ENCODE measurements at places on chromosomes 5 and 9.
A peak's percentile ranks its signal among the peaks of the same experiment; 100 is the strongest.

- no peak for DNase-seq
Measured at GRCh38 chr5:134494780-134495179, 30.7 kb upstream of the JADE2 start.

DNA sequence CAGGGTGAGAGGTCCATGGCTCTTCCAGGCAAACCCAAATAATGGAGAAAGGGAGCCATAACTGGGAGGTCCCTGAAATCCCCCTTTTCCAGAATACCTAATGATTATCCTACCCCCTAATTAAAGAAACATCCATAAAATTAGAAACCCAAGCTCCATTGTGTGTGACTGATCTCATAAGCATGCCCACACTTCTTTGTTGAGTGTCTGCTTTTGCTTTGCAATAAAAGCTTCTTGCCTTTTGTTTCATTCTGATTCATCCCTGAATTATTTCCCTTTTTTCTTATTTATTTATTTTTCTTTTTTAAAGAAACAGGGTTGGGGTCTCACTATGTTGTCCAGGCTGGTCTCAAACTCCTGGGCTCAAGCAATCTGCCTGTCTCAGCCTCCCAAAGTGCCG is 33.1 kb downstream of the BTF3 start:
- no peak for DNase-seq

DNA sequence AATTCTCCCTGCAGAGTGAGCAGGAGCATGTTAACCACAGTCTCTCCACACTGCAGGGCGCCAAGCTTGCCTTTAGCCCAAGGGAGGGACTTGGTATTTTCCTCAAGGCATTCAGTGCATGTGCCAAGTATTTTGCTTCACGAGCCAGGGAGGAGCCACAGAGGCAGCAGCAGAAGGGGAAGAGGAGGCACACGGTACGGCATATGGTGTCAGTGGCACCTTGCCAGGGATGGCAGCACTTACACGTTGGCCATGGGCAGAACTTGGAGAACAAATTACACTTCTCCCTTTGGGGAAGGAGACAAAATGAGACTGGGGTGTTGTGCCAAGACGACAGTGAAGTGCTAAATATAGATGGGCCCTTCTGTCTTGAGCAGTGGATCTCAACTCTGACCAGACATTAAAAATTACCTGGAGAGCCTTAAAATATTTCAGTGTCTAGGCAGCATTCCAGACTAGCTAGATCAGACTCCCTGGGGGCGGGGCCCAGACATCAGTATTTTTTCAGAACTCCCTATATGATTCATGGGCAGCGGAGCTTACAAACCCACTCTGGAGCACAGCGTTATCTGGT is 155.8 kb downstream of the DRD1 start:
- no peak for DNase-seq

- no peak for DNase-seq
Measured at GRCh38 chr5:2417301-2417700, 334.2 kb downstream of the IRX2 start.

DNA sequence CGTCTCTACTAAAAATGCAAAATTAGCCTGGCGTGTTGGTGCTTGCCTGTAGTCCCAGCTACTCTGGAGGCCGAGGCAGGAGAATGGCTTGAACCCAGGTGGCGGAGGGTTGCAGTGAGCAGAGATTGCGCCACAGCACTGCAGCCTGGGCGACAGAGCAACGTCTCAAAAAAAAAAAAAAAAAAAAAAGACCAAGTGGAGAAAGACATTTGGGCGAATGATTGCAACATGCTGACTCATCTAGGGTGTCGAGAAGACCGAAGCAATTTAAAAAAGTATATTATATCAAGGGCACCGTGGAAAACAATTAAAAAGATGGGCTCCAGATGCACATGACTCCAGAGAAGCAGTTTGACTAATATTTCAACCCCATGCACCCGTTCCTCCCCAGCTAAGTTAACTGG is 9.2 kb downstream of the KLF4 start:
- DNase-seq = peak; percentile 85

DNA sequence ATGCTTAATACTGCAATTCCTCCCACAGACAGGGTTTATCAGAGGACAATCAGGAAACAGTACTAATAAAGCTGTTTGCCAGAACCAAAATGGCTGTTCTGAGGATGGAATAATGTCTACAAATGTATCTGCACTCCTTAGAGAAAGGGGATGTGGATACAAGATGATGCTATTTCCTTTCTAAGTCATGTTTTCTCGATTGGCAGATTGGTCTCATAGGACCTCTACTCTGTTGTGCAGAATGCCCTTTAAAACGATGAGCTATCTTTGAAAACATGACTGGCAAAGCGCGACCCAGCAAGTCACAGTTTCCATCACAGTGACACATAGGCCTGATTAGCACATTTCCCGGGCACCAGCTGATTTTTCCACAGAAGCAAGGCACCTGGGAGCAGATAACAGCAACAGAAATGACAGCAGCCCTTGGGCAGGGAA is 54.0 kb downstream of the AOPEP start:
- no peak for DNase-seq

GRCh38 chr9:127567035-127567729 is 44.9 kb upstream of the STXBP1 start:
- DNase-seq = peak; percentile 71

DNA sequence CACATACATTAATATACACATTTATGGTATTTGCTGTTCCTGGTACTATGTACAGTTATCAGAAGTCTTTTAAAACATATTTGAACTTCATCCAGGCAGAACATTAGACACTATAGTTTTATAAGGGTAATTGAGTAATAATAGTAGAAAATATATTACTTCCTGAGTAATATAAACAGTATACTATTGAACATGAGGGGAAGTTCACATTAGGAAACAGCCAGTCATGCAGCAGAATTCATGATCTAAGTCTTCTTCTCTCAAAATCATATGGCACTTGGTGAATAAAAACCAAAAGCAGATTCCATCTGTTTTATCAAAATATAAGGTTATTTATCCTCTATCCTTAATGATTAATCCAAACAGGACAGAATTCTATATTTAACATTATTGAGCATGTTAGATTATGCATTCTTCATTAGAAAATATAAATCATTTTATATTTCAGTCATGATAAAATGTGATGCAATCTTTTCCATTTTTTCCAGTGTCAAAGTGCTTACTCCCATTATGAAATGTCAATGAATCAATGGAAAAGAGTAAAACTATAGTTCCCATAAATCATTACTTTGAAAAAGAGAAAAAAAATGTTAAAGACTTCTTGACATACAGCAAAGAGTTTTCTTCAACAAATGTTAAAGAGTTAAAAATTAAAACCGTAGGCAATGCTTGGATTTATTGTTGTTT is 584.3 kb upstream of the TUSC1 start:
- DNase-seq = peak; percentile 52

- no peak for DNase-seq
Measured at GRCh38 chr5:143793249-143793648, 18.7 kb upstream of the HMHB1 start.

DNA sequence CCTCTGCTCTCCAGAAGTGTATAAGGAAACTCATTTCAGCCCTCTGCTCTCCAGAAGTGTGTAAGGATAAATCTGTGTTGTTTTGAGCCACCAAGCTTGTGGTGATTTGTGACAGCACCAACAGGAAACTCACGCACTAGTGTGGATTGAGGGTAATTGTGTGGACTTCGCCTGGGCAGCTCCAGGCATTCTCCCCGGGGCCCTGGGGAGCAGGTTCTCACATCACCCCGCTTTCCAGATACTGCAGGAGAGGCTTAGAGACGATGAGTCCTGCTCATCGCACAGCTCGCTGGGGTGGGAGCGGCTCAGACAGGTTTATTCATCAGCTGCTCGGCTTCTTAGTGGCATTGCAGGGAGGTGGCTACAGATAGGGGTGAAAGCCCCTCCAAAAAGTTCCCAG is 38.4 kb upstream of the RNF130 start:
- no peak for DNase-seq

GRCh38 chr5:171874234-171874633 is 88.6 kb downstream of the SMIM23 start:
- peak; percentile 59 for DNase-seq

DNA sequence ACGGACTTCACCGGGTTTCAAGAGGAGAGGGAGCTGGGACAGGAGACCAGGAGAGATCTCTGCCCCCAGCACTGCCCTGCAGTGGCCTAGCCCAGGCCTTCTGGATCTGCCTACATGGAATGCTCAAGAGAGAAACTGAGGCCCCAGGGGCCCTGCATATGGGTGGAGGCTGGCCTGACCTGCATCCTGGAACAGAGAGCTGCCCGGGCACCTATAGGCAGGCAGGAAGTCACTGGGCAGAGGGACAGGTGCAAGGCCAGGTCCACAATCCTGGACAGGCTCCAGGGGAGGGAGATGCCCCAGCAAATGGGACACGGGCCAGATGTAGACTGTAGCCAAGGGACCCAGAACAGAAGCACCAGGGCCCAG is 98.5 kb upstream of the RUFY1 start:
- no peak for DNase-seq

DNA sequence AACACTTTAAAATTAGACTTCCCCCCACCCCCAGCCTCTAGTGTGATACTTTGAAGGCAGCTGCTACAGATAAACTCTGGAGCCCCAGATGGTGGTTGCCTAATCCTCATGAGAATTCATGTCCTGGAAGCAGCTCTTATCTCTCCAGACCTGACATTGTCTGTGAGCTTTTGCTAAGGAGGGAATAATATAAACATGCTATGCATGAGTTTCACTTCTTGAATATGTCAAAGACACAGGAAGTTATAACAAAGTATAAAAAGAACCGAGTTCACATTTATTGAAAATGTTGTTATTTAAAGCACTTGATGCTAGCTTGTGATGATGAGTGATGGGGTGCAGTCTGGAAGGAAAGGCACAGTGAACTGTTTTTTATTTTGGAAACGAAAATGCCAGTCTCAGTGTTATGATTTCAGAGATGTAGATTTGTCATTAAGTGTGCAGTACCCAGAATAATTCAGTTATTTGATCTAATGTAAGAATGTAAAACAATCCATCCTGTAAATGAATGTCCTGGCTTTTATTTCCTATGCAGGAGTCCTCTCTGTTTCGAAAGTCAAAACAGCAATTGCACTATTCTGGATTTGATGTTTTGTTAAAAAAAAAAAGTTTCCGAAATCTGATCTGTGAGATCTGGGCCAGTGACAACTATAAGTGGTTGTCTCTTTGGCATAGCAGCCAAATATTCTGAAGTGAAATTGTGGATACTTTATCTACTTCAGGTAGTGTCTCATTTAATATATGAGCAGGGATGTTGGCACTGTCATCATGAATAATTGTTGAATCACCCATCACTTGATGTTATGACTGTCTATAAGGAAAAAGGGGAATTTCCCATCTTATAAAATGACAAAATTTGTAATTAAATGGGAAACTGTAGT is 77.0 kb downstream of the ZCCHC7 start:
- peak; percentile 57 for DNase-seq

DNA sequence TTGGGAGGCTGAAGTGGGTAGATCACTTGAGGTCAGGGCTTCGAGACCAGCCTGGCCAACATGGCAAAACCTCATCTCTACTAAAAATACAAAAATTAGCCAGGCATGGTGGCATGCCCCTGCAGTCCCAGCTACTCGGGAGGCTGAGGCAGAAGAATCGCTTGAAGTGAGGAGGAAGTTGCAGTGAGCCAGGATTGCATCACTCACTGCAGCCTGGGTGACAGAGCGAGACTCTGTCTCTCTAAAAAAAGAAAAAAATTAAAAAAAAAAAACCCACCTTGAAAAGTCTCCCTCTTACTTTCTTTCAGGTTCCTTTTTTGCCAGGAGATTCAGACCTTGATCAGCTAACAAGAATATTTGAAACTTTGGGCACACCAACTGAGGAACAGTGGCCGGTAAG is 34.2 kb downstream of the CDK7 start:
- no peak for DNase-seq

GRCh38 chr9:29389421-29389820 is 1816.1 kb upstream of the C9orf72 start:
- DNase-seq = peak; percentile 5

- DNase-seq = no peak
Measured at GRCh38 chr9:83280790-83281189, 217.8 kb upstream of the RASEF start.

DNA sequence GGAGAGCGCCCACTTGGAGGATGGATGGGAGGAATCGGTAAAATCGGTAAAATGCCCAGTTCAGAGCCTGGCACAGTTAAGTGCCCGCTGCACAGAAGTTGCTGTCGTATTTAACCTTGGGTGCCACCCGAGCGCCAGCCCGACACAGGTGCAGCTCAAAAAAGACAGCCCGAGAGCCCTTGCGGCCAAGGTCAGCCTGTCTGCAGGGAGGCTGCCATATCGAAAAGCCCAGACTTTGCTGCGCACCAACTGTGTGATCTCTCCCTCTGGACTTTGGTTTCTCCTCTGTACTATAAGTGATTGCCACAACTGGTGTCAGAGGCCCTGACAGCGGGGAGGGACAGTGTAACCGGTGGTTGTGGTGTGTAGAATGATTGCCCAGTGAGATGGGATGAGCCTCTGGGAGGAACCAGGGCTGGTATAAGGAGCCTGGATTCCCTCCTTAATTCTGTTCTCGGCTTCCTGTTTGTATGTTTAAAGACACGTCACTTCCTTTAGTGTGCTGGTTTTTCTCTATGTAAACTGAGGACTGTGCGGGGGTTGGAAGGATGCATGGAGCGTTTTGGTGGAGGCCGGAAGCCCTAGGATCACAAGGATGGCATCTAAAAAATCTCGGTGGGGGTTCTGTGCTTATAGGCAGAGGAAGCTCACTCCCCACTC is 792 bp downstream of the NTMT1 start:
- peak; percentile 85 for DNase-seq

- DNase-seq = peak; percentile 33
Measured at GRCh38 chr5:55481293-55481855, 53.4 kb downstream of the PLPP1 start.

DNA sequence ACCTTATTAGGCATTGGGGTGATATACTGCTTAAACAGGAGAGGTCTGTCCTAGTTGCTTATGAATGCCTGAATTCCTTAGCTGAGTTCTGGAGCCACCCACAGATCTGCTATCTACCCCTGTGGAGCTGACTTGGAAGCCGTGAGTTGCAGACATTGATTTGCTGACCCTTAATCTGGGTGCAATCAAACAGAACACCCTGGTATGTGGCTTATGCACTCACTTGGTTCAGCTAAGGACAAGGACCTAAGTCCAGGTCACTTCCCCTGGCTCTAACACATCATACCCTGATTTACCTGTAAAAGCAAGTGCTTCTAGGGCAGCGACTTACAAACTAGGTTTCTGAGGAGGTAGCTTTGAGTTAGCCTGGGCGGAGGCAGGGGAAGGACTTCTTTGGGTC is 41.6 kb upstream of the TLR4 start:
- no peak for DNase-seq

- peak; percentile 7 for DNase-seq
Measured at GRCh38 chr5:119032656-119033055, 38.2 kb upstream of the DMXL1 start.

- DNase-seq = peak; percentile 85
Measured at GRCh38 chr9:7103771-7104170, 346.0 kb downstream of the KDM4C start.

DNA sequence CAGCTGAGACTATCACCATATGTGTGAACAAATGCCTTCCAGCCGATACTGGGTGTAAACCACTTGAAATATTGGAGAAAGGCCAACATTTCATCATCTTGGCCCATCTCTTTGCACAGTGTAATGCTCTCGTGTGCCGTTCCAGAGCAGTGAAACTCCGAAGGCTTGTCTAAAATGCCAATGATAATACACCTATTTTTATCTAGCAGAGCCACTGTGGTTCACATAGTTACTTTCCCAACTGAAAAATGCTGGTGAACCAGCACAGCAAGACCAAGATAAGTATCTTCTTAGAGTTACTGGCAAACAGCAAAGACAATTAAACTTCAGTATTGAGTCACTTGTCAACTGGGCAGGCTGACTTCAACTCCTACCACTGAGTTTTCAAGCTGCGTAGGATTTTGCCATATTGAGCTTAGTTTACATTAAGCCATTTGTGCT is 379.9 kb upstream of the ACTBL2 start:
- DNase-seq = peak; percentile 46

- DNase-seq = no peak
Measured at GRCh38 chr9:129485145-129485774, 135.6 kb downstream of the C9orf50 start.

All from mesenchymal stem cell (in vitro differentiated cells and primary cell).